ENCODE measurements at places on chromosomes 7 and 10. TPM values are rescaled to one million over a fixed set of nuclear protein-coding genes. Genes with fewer than 3 reads are reported as not detected.
A peak's percentile ranks its signal among the peaks of the same experiment; 100 is the strongest.

- no peak for DNase-seq
These were observed 1.7 kb upstream of the PRKCQ start for GRCh38 chr10:6581778-6582228.

- DNase-seq: no peak
These were observed 2.5 kb downstream of the TNRC18 start for GRCh38 chr7:5420881-5421713.

- DNase-seq: no peak
These were observed 30.1 kb downstream of the APBB1IP start for GRCh38 chr10:26468291-26468690.

DNA sequence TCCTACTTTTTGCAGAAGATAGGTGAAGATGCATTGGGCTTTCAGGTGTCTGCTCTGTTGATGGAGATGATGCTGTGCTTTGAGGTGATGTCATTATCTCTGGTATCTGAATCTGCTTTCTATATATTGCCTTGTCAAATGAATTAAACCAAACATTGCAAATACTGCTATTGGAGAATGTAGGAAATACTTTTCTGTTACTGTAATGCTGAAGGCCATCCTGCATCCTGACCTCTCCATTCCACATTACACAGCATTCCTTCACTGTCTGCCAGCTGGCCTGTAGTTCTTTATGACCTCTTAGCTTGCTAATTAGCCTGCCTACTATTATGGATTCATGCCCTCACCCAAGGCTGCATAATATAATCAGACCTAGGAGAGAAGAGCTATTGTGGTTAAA lies 73.2 kb downstream of the VCL start:
- DNase-seq: no peak

The PLXNA4 gene
- total RNA-seq: 0.78 TPM

DNA sequence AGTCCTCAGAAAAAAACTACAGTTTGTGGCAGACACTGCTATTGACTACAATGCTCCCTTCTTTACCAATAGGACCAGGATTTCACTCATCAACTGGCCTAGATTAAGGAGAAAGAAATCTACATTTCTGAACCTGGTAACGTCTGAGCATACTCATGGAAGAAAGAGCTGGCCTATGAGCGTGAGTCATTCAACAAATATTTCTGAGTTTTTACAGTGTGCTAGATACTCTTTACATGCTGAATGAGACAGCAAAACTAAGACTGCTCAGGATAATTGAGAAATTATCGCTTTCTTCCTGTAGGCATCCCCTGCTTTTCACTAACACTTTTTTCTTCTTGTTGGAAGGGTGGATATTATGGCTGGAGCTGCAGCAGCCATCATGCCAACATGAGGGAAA lies 609.7 kb downstream of the TNS3 start:
- no peak for DNase-seq

The ENKUR gene
- total RNA-seq: 0.77 TPM

DNA sequence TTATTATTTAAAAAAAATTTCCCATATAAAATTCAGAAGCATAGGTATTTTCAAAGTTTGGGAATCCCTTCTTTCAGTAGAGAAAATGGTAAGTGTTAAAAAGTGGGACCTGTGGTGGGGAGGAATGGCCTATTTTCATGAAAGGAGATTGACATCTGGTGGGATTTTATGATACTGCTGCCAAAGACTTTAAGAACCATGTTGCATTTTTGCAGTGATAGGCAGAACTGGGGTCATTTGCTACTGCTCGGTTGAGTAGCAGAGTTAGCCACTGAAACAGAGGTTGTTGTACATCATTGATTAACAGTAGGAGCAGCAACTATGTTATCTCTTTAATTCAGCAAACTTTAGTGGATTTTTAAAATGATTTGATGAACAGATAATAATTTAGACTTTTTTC lies 4.4 kb downstream of the BICC1 start:
- no peak for DNase-seq

- DNase-seq: peak; percentile 49
These were observed 1.1 kb upstream of the HOXA1 start for GRCh38 chr7:27096768-27097514.

DNA sequence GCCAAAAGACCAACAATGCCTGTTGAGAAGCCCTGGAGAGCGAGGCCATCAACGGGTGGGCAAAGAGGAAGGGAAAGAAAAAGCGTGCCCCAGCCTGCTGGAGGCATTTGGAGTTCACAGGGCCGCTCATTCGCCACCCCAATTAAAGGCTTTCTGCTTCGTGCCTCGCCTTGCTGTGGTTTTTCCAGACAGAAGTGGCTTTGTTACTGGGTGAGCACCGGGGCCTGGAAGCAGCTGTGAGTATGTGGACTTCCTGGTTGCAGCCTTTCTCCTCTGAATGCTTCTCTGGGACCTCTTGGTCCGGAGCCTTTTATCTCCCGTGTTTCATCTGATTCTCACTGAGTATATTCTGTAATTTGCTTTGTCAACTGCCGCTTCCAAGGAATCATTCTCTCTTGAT lies 118.1 kb upstream of the EGR2 start:
- no peak for DNase-seq

DNA sequence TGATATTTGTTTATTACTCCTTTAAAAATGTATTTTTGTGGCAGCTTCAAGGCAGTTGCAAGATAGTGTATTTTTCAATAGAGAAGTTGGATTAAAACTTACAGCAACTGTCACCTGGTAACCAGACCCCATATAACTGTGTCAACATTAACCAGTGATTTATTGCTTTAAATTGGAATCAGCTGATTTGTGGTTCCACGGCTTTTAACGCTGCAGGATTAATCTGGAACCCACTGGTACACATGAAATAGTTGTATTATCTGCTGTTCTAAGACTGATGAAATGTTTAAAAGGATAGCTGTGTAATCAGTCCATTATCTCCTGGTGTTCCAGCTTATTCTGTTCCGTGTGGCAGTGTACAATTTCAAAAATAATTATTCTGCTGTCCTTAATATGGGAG lies 180.2 kb downstream of the CELF2 start:
- DNase-seq: no peak

Measured in mucosa of descending colon (tissue), 3 donors.